ENCODE measurements at places on chromosomes 4 and X. TPM values are rescaled to one million over a fixed set of nuclear protein-coding genes. Genes with fewer than 3 reads are reported as not detected.

DNA sequence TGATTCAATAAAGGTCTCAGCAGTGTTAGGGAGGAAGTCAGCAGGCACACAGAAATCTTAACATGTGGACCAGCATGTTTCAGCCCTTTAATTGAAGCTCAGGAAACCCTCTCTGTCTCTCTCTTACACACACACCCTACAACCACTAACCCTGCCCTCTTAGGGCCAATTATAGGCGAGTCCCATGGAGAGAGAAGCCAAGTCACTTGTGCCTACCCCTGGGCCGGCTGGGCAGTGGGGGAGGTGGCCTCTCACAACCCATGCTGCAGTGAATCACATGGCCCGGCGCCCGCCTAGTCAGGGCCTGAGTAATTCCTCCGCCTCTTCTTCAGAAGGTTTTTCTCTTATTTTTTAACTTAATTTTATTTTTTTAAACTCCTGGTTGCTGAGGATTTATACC, 3.7 kb downstream of the FGD1 start:
- H3K4me1 ChIP-seq, result peaks cover 8% of the 10 kb centered on the region
- DNase-seq, result no peak
- no peaks in the 10 kb centered on the region for H3K27me3 ChIP-seq
- no peak overlapping the region for H3K27ac ChIP-seq
- H3K4me3 ChIP-seq, result no peak overlapping the region

DNA sequence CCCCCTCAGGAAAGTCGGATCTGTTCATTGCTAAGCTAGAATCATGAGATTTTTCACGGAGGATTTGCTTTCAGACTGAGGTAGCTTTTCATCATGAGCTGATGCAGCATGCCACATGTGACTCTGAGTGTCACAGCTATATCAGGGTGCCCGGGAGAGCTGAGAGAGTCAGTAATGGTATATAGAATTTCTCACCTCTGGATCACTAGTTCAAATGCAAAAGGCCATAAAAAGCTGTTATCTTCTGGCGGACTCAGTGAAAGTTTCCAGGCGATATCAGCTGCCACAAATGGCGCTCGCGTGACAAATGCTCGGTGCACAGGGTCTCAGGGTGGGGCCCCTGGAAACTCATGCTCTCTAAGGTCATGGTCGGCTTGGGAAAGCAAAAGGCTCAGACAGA, 150.1 kb downstream of the DHX15 start:
- DNase-seq, result no peak
- no peaks in the 10 kb centered on the region for H3K36me3 ChIP-seq
- no peak overlapping the region for H3K4me3 ChIP-seq

GRCh38 chr4:110087070-110087708, 111.2 kb downstream of the ELOVL6 start:
- no peaks in the 10 kb centered on the region for H3K4me1 ChIP-seq
- peak overlapping the region; percentile 49 for H3K27ac ChIP-seq
- no peaks in the 10 kb centered on the region for H3K36me3 ChIP-seq
- DNase-seq, result peak; percentile 43

DNA sequence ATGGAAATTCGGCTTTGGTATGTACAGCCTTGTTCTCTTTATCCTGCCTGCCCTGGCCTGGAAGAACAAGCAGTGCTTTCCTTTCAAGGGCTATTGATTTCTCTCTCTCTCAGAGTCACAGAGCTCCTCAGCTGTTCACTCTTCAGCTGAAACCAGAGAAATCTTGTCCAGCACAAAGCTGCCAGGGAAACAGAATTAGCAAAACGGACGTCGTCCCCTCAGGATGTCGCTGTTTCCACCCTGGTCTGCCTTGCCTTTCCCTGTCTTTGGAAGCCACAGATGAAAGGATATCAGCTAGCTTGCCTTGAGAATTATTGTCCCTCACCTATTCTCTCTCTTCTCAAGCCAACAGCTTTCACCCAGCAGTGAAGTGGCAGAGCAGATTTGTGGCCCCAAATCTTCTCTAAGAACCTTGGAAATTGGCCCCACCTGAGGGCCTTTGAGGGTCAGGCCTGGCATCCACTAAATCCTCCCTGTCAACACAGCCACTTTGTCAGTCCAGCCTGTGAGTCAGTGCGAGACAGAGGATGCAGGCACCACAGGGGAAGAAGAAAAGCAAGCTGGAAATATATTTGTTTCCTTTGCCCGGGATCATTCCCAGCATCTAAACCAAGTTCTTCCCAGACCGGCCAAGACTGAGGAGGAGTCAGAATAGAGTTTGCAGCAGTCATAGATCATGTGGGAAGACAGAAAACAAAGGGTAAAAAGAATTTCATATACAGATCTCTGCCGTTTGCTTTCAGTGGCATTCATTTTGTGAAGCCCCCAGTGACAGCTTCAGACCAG, 63.8 kb upstream of the MTM1 start:
- H3K27ac ChIP-seq, result peak overlapping the region; percentile 29
- H3K4me1 ChIP-seq, result peaks cover 60% of the 10 kb centered on the region
- DNase-seq, result no peak
- H3K4me3 ChIP-seq, result no peak overlapping the region

- no peaks in the 10 kb centered on the region for H3K4me1 ChIP-seq
- H3K27me3 ChIP-seq, result no peaks in the 10 kb centered on the region
- H3K36me3 ChIP-seq, result no peaks in the 10 kb centered on the region
- DNase-seq, result no peak
- H3K4me3 ChIP-seq, result no peak overlapping the region
Observed at GRCh38 chr4:186749611-186750281, 26.1 kb upstream of the FAT1 start.

DNA sequence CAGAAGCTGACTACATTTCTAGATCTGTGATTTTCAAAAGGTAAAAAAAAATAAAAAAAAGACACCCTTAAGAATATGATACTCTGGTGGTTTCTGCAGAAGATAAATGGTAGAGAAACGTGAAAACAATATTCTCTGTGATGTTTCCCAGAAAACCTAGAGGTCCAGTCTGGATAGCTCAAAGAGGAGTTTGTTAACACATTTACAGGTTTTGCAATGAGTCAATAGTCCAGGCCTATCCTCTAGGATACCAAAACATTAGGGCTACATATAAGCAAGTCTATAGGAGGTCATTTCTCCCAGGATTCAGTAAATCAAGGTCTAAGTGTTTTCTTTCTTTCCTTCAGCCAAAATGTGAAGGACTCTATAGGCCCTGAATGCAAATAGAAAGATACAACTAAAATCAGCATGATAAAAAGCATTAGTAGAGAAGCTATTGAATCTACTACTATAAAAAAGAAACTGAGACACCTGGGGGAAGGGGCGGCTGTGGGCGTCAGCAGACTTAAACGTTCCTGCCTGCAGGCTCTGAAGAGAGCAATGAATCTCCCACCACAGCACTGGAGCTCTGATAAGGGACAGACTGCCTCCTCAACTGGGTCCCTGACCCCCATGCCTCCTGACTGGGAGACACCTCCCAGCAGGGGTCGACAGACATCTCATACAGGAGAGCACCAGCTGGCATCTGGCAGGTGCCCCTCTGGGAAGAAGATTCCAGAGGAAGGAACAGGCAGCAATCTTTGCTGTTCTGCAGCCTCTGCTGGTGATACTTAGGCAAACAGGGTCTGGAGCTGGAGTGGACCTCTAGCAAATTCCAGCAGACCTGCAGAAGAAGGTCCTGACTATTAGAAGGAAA, 33.7 kb upstream of the SPP1 start:
- H3K36me3 ChIP-seq, result no peaks in the 10 kb centered on the region
- H3K4me1 ChIP-seq, result no peaks in the 10 kb centered on the region

The DGAT2L6 gene
- not detected for total RNA-seq
